ENCODE measurements at places on chromosomes 7 and 10.

DNA sequence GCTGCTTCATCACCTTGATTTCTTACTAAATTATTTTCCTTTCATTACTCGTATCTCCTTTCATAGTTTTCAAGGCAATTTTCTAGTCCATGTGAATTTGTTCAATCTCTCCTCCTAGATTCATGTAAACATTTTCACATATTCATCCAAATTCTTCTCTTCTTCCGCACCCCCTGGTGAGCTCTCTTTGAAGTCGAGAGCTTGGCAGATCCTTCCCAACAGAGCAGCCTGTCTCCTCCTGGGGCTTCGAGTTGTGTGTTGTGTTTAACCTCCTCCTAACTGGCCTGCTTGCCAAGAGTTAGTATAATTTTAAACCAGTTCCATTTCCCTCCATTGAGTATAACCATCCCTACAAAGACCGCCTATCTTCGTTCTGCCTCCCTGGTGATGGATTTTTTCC lies 272.4 kb upstream of the CELF2 start:
- DNase-seq = no peak

DNA sequence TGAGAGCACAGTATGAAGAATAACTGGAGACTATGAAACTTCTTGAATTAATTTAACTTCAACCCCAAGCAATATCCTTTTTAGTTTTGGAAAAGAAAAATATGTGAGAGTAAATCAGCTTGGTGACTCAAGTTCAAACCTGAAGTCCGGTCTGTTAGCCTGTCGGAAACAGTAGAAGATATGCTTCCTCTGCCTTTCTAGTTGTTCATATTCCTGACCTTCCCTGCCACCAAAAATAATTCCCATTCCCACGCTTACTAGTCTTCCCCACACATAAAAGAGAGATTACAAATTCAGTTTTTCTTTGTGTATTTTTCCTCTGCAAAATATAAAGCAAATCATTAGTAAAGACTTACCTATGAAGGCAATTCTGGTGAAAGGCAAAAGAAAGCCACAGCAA lies 3.6 kb downstream of the SEMA3D start:
- no peak for DNase-seq

GRCh38 chr10:69818676-69819239 lies 17.1 kb downstream of the COL13A1 start:
- DNase-seq = peak; percentile 44

GRCh38 chr7:116218051-116218645 lies 7.8 kb downstream of the TES start:
- peak; percentile 94 for DNase-seq

GRCh38 chr7:8531991-8532515 lies 98.6 kb downstream of the NXPH1 start:
- no peak for DNase-seq

DNA sequence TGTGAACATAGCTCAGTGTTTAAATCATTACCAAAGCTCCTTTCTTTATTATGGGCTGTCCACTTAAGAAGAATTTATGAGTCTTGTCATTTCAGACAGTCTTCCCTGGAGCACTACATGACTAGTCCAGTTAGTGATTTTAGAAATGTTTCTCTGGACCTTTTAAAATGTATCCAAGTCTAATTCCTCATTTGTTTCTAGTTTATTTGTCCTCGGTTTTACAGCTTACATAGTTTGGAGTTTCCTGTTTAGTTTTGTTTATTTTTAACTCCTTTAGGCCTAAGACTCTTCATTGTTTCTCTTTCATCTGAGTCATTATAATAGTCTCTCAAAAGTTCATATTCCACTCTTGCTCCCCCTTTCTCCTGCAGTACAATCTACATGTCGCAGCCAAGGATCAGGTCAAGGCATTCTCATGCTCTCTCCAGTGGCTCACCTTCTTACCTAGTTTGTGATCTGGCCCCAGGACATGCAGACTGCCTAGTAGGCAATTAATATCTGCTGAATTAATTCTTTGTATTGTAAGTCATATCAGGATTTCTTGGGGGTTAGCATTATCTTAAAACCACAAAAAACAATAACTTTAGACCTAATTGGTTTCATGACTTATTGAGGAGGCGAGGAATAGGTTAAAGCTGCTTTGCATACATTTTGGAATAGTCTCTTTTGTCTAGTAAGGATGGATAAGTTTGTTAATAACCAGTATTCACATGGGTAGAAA lies 93.8 kb downstream of the MAPK8 start:
- no peak for DNase-seq

DNA sequence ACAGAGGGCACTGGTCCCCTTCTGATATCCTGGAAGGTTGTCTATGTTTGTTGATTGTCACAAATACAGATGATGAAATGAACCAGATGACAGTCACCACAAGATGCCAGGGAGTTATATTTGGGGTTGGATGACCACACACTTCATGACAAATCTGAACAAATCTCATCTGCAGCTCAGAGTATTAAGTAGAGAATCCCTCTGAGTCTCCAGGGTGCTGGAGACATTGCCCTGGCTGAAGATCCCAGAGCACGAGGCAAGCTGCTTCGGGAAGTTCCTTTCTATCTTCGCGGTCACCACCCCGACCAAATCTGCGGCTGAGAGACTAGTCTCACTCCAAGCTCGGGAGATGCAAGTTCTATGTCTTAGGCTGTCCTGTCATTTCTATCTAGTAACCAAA lies 9.0 kb downstream of the DENND2A start:
- DNase-seq = no peak

- DNase-seq = no peak
These were observed 46.6 kb downstream of the CLEC2L start for GRCh38 chr7:139570119-139570518.

DNA sequence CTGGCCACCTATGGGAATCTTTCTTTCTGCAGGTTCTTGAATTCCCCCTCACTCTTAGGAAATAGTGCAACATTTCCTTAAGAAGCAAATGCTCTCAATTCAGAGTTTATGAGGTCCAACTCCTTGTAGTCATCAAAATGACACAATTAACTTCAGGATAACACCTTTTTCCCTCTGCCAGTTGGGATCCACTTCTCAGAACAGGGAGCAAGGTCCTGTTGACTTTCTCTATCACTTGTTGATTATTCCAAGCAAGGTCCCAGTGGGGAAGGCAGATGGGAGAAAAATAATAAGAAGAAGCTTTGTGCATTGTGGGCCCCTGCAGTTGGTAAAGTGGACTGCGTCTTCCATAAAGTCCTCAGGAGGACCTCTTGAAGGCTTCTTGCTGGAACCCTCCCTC lies 315.6 kb upstream of the NPSR1 start:
- no peak for DNase-seq

DNA sequence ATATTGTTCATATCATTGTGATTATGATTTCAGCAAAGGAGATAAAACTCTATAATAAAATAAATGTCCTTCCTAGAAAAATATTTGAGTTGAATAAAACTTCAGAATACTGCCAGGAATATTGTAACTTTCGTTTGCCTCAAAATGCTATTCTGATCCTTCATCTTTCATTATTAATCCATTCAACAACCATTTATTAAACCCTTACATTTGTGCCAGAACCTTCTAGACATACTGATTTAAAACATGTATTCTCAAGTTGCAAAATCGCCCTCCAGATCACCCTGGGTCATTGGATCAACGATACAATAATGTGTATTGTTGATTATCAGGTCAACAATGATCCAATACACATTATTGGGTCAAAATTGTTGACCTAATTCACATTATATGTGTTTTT lies 759.8 kb downstream of the CNTNAP2 start:
- DNase-seq = no peak

DNA sequence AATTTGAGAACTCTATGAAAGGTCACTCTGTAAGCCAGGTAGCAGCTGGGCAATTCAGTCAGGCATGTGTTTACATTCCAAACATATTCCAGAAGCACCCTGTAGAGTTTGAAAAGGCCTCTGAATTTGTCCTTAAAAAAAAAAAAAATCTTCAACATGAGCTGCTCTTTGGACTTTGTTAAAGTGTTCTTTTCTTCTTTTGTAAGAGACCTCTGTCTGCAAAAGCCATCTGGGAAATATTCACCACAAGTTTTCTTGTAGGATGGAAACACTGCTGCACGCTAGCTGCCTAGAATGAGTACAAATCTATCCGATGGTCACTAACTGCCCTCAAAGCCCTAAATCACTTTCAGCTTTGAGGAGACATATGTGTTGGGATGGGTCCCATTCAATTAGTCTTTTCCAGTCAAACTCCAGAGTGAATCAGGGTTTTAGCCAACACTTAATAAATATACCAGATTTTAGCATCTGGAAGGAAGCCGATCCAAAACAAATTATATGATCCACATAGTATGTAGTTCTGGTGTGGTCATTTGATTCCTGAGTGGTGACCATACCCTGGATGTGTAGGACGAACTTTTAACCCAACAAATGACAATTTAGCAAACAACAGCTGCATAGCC lies 85.9 kb downstream of the CD36 start:
- peak; percentile 93 for DNase-seq

- no peak for DNase-seq
These were observed 165.6 kb upstream of the PRR15 start for GRCh38 chr7:29398011-29398410.

GRCh38 chr7:131145026-131145425 lies 182.7 kb upstream of the MKLN1 start:
- DNase-seq = no peak

- DNase-seq = no peak
These were observed 458.1 kb downstream of the HTR7 start for GRCh38 chr10:90399782-90400181.

- no peak for DNase-seq
These were observed 67.8 kb upstream of the PPP2R2D start for GRCh38 chr10:131833013-131833412.

- no peak for DNase-seq
These were observed 11.5 kb downstream of the ZNF438 start for GRCh38 chr10:31020209-31020608.

- no peak for DNase-seq
These were observed 70.0 kb upstream of the COL13A1 start for GRCh38 chr10:69731698-69732097.

- DNase-seq = no peak
These were observed 36.6 kb downstream of the LOXL4 start for GRCh38 chr10:98231417-98231816.

DNA sequence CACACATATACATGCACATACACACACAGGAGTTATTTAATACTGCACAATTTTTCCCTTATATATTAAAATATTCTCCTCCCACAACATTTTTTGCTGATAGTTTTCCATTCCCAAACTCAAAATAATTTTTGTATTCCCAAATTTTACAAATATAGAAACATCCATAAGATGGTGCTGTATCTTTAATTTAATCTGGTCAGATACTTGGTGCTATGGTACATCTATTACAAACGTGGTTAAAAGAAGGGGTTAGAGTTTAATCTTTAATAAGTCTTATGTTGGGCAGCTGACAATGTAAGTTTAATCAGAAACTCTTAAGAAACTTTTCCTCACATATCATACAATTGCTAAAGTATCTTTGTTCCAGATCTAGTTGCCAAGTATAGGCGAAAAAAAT lies 10.2 kb upstream of the CADPS2 start:
- no peak for DNase-seq

DNA sequence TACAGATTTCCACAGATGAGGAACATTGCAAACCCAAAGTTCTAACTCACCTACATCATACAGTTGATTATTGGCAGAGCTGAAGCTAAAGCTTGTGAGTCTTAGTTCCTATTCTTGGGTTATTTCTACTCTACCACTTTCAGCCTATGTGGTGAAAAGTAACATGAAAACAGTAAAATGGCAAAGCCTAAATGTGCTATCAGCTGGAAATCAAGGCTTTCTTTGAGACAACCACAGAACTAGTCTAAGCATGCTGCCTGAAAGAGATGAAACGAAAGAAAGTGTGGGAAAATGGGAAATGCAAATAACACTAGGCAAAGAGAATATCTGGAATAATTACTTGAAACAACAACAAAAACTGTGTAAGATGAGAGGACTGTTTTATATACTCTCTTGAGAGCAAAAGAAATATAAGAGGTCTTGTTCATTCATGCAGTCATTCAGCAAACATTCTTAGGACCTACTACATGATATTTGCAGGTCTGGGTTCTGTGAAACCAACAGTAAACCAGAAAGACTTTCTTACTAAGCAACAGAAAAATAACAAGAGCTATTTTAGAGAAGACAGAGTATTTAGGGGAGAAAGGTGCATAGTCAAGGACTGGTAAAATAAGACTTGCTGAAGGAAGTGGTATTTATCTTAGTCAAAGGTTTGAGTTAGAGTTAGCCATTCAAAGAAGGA lies 437.1 kb downstream of the HTR7 start:
- no peak for DNase-seq

DNA sequence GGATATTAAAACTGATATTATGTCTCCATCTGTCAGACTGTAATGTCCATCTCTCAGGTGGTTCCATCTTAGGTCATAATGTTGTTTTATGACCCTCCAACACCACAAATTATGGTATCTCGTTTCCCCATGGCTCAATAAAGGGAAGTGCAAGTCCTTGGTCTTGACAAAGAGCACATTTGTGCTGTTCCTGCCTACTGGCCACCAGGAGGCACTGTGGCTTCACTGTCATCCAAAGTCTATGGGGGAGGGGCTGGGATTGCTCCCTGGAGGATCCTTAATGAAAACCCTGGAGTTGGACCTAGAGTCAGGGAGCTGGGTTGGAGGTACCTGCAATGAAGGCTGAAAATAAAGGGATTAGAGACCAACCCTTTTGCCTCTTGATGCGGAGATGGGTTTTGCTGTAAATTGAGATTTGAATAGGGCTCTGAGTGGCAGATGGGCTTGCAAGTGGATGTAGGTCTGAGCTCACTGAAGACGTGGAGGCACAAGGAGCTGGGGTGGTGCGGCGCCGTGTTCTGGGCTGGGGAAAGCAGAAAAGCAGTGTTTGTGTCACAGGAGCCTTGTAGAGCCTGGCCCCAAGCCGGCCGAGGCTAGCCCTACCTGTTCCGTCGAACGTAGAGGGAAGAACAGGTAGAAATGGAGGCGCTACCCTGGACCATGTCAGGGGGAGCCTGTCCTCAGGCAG lies 180.5 kb upstream of the PRSS58 start:
- DNase-seq = peak; percentile 76

DNA sequence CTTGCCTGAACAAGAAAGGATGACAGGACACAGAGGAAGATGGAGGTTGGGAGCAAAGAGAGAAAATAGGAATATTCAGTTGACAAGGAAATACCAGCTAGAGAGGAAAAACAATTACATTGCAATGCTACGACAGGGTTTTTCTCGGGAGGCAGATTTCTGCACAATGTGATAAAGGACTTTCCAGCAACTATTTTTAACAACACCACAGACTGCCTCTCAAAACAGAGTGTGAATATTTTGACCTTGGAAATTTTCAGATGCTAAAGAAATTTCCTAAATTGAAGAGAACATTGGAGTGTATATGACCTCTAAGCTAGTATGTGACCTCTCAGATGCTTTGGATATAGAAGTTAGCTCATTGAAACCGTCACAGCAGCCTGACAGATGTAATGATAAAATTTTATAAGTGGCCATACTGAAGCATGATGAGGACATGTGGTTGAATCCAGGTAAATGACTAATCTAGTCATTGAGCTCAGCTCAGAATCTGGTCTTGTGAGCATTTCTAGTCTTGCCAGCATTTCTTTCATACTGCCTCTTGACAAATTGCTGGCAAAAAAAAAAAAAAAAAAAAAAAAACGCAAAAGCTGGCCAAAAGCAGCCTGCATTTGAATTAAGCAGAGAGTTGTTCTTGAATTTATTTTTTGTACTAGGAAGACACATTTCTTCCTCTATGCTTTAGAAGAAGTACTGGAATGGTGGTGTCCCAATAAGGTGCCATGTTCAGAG lies 24.4 kb downstream of the GPR141 start:
- DNase-seq = no peak

- DNase-seq = peak; percentile 19
These were observed 523 bp upstream of the CDH23 start for GRCh38 chr10:71396084-71396710.

Measured in foreskin fibroblast (primary cell).